Liver (tissue), 10 donors: ENCODE measurements at places on chromosomes 1 and 21. TPM values are rescaled to one million over a fixed set of nuclear protein-coding genes. Genes with fewer than 3 reads are reported as not detected.

Gene AADACL4
- not detected for polyA plus RNA-seq

Gene NTMT2
- not detected for polyA plus RNA-seq

DNA sequence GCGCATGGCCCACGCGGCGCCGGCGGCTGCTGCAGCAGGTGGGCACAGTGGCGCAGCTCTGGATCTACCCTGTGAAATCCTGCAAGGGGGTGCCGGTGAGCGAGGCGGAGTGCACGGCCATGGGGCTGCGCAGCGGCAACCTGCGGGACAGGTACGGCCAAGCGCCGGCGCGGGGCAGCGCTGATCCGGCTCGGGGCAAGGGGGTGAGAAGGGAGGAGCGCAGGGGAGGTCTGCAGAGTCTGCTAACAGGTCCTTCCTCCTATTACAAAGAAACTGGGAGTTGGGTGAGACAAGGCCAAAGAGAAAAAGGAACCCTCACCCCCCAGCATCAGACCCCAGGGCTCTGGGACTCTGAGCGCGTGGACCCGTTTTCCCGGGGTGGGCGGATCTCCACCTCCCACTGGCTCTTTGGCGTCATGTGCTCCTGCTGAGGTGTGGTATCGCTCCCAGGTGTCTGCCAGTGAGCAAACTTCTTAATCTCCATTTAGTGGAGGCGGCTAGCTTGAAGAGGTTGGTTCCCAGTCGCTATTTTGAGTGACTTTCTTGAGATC lies 431 bp downstream of the MTARC1 start:
- peak; percentile 56 for DNase-seq

Gene GRIK1
- polyA plus RNA-seq = 0.14 TPM

GRCh38 chr1:186139701-186140100 lies 235.4 kb downstream of the TPR start:
- no peak for DNase-seq

- DNase-seq = no peak
Observed at GRCh38 chr1:58738876-58739275, 39.0 kb upstream of the MYSM1 start.

- DNase-seq = no peak
Observed at GRCh38 chr1:22662986-22663408, 10.0 kb downstream of the C1QB start.

Gene ROR1
- 0.15 TPM for polyA plus RNA-seq

DNA sequence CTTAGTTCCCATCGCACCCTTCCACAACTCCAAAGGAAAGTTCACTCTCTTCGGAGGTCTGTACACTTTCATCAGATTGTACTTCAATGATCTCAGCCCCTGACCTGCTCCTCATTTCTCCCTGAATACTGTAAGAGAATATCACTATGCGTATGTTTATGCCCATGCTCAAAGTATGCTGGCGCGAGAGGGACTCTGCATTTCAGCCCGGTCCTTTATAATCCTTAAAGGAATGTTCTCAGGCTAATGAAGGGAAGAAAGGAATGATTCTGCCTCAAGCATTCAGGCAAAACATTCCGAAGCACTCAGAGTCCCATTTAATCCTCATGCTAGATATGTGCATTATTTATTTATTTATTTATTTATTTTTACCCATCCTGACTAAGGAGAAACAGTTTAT lies 76.8 kb downstream of the PLD5 start:
- DNase-seq = no peak

Gene MTARC1
- 9.8 TPM for polyA plus RNA-seq

DNA sequence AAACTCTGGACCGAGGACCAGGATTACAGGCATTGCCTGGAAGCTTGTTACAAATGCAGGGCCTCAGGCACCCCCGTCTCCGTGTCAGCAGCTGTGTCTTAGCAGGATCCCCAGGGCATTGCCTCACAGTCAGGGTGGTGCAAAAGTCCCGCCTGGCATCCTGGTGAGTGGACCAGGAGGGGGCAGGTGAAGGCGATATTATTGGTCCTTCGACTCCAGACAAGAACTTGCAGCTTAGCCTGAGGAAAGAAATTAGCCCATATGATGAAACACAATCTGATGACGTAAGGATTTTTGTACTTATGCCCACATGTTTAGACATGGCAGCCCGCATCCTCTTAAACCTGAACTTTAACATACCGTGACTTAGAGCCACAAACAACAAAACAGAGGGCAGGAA lies 40.8 kb downstream of the RSPH1 start:
- DNase-seq = no peak

GRCh38 chr1:6985549-6986276 lies 200.5 kb downstream of the CAMTA1 start:
- DNase-seq = no peak

DNA sequence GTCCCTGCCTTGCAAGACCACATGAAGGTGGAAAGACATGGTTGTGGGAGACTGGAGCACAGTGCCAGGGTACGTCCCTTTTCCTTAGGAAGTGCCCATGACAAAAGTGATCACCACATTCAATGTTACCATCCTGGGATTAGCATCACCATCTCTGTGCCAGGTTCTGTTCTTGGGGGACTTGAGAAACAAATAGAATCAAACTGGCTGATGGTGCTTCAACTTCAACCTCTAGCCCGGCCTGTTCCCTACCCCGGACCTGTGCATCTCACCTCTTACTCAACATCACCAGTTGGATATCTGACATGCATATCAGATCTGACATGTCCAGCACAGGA lies 153.3 kb downstream of the GRIK3 start:
- DNase-seq = no peak

GRCh38 chr1:25550683-25551310 lies 7.4 kb downstream of the LDLRAP1 start:
- no peak for DNase-seq

Gene NBPF3
- polyA plus RNA-seq = 1.4 TPM

- no peak for DNase-seq
Observed at GRCh38 chr1:67060811-67061218, 6.9 kb upstream of the SLC35D1 start.

Gene CELA3A
- polyA plus RNA-seq = 0.06 TPM

DNA sequence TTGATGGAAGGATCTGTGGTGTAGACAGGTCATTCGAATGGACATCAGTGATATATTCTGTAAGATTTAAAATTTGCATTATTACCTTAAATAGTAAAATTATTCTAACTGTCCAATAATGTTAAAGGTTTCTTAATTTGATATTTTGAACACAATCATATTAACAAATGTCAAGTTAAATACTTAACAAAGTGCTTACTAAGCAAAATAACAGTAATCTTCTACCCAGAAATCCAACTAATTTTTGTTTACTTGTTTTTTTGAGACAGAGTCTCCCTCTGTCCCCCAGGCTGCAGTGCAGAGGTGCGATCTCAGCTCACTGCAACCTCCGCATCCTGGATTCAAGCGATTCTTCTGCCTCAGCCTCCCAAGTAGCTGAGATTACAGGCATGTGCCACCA lies 33.9 kb downstream of the USP33 start:
- no peak for DNase-seq
